ENCODE measurements at places on chromosomes 2 and 18. TPM values are rescaled to one million over a fixed set of nuclear protein-coding genes. Genes with fewer than 3 reads are reported as not detected.

DNA sequence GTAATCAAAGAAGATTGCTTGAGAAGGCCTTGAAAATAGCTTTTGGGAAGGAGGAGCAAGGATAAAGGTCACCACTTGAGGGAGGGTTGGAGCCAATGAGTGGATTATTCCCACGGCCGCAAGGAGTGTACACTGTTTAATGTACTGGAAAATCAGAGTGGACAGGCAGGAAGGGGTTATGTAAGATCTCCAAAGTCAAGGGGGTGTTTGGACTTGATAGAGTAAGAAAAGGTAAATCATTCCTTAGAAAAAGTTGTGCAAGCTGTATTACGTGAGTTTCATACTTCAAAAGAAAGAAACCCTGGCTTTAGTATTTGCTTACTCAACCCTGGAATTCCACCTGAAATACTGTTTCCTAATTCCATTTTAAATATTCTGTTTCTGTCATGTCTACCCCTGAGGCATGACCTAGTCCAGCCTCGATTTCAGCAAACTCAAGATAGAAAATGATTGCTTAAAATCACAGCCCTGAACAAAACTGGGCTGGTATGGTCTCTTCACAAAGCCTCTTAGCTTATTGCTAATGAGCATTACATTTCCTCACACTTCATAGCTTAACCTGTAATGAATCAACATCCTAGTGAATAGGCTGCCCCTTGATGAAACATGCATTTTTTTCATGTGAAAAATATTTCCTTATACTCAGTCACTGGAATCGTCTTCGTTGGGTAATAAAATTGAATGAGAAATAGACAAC, 1.1 kb downstream of the MREG start:
- H3K27me3 ChIP-seq: no peaks in the 10 kb centered on the region
- H3K27ac ChIP-seq: peak overlapping the region; percentile 87
- H3K4me3 ChIP-seq: peak overlapping the region; percentile 67
- H3K36me3 ChIP-seq: no peaks in the 10 kb centered on the region
- H3K4me1 ChIP-seq: peaks cover 25% of the 10 kb centered on the region
- no peak for DNase-seq

Gene SNTG2
- 1.4 TPM for total RNA-seq

DNA sequence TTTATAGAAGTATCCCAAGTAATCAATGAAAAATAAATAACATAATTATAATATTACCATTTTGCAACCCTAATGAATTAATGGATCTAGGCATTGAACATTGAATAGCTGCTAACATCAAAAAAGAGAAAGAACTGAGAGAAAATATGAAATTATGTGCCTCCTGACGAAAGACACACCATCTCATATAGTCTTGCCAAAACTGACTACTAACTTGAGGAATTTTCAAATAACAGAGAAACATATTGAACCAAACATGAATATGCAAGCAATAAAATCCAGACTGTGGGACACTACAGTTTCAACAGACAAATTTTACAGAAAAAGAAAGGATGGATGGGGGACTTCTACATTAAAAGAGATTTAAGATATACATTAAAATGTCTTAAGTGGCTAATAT, 165.7 kb downstream of the WDPCP start:
- no peaks in the 10 kb centered on the region for H3K36me3 ChIP-seq
- no peak for DNase-seq
- H3K27me3 ChIP-seq: no peaks in the 10 kb centered on the region
- H3K4me3 ChIP-seq: no peak overlapping the region
- H3K27ac ChIP-seq: no peak overlapping the region
- H3K4me1 ChIP-seq: no peaks in the 10 kb centered on the region

DNA sequence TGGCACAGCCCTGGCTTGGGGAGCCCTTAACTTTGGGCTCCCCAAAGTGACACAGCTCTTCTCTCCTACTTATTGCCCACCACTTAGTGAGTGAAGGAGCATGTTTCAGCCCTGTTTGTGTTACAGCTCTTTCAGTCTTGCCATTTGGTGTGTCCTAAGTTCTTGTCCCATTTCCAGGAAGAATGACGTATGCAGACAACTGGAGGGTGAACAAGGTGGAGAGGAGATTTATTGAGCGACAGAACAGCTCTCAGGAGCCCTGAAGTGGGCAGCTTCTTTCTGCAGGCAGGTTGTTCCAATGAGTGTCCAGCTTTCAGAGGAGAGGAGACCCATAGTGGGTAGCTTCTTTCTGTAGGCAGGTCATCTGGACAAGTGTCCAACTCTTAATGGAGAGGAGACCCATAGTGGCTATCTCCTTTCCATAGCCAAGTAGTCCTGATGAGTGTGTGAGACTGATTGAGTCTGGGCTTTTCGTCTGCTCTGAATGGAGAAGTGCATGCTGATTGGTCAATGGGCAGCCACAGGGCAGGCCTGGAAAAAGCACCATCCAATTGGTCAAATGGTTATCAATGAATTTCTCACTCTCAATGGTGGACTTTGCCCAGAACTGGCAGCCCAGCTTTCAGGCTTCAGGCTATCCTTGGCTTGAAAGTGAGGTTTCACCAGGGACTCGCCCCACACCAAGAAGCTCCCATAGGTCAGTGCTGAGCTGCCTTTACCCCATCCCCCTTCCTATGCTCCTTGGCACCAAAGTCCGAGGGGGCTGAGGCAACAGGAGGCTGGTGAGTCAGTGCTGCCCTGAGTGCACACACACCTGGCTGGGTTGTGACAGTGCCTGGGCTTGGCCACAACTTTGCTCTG, 688.2 kb downstream of the NYAP2 start:
- no peaks in the 10 kb centered on the region for H3K4me1 ChIP-seq
- no peak overlapping the region for H3K4me3 ChIP-seq
- no peaks in the 10 kb centered on the region for H3K27me3 ChIP-seq
- H3K27ac ChIP-seq: no peak overlapping the region
- H3K36me3 ChIP-seq: no peaks in the 10 kb centered on the region

DNA sequence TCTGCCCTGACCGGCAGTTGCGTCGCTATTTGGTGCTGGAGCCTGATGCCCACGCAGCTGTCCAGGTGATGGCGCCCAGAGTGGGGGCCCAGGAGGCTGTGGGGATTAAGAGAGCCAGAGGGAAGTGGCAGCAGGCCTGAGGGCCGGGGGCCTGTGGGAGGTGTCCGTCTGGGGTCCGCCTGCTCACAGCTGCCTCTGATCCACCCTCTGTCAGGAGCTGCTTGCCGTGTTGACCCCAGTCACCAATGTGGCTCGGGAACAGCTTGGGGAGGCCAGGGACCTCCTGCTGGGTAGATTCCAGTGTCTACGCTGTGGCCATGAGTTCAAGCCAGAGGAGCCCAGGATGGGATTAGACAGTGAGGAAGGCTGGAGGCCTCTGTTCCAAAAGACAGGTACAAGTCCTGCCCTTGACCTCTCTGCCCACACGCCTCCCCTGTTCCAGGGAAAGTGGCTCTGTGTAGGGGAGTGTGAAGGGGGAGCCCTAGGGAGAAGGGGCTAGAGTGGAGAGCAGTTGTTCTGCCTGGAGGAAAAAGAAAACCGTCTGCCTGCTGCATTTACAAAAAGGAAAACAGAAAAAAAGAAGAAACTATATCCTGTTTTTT, 11.6 kb downstream of the STK11IP start:
- no peak for DNase-seq
- peaks cover 83% of the 10 kb centered on the region for H3K36me3 ChIP-seq
- H3K27ac ChIP-seq: no peak overlapping the region

DNA sequence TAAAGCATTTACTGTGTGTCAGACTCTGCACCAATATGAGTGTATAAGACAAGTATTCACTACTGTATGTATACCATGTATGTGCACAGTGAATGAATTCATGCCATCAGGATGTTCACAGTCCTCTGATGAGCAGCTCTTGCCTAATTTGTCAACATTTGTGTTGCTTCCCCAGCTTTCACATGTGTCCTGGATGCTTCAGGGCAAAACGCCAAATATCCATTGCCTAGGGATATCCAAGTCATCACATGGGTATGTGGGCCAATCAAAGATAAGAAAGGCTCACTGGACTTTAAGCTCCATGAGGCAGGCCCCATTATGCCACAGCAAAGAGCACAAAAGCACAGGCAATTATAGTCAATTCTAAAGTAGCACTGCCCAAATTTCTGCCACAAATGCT, 134.2 kb upstream of the CHAC2 start:
- H3K27ac ChIP-seq: no peak overlapping the region
- H3K4me3 ChIP-seq: no peak overlapping the region
- no peaks in the 10 kb centered on the region for H3K36me3 ChIP-seq
- no peaks in the 10 kb centered on the region for H3K27me3 ChIP-seq

GRCh38 chr2:134897932-134898331, 20.7 kb upstream of the CCNT2 start:
- no peak overlapping the region for H3K4me3 ChIP-seq
- no peaks in the 10 kb centered on the region for H3K36me3 ChIP-seq
- no peak for DNase-seq
- no peaks in the 10 kb centered on the region for H3K27me3 ChIP-seq
- no peak overlapping the region for H3K27ac ChIP-seq

Measured in lower lobe of right lung (tissue), 2 donors.